WTC11 (cell line): ENCODE measurements at places on chromosomes 11 and 22.

DNA sequence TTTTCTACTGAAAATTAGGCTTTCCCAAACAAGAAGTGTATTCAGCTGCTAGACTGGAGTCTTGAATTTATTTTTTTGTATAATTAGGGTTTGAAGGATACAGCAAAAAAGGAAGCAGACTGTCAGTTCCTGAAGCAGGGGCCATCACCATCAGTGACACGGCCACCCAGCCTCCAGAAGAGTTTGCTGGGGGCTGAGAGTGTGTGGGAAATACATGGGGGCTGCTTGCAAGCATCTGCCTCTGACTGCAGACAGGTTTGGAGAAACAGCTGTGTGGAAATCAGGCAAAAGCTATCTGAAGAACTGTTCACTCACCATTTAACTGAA is 23.0 kb downstream of the FZD4 start:
- no peak for DNase-seq

DNA sequence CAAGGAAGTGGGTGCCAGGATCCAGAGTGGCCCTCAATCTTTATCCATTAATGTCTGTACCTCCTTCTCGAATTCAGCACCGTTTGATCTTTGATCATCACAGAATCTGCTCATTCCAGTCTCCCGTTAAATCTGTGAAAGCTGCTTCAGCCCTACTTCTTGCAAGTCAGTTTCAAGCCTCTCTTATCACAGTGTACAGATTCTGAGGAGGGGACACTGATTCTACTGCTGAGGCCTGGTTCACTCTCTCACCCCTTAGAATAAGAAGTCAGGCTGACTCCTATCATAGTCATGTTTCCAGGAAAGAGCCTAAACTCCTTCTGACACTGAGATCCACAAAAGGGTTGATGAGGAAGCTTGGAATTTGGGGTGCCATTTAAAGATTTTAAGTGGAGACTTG is 39.0 kb downstream of the MAML2 start:
- DNase-seq, result no peak

DNA sequence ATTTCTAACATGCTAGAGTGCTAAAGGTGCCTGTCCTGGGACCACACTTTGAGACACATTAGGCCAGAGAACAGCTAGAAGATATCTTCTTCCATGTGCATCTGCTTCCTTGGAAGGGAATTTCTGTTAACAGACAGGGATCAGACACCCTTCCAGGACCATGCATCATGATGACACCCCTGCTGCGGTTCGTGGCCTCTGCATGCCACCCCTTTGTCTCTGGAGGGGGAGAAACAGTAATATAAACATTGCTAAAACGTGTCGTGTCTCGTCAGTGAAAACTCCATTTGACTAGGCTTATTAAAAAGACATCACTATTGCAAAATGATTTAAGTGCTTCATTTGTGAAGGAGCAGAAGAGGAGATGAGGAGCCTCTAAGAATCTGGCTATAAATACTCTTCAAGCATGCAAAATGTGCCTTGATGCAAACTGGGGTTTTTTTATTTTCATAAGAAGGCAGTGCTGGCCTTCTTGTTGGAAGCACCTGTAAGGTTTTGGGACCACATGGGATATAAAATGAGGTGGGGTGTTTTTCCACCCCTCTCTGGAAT is 141.6 kb downstream of the MYO18B start:
- DNase-seq, result no peak

DNA sequence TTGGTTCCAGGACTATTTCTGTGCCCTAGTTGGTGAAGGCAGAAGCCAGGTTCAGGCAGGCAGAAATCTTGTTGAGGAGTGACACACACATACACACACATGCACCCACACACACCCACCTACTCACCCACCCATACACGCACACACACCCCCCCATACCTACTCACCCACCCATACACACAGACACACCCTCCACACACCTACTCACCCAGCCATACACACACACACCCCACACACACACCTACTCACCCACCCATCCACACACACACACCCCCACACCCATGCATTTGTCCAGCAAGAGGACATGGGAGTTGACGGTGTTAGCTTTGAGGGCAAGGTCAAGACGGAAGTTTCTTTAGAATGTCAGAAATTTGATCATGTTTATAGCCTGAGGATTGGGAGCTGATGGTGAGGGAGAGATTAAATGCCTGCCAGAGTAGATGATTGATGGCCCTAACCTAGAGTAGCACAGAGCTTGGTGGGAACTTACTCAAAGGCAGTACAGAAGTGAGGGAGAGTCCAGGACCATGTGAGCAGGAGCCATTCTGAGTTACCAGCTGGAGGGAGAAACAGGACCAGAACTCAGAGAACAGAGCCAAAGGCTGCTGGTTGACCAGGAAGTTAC is 68.9 kb downstream of the CYB5R2 start:
- DNase-seq, result no peak

- DNase-seq, result no peak
Measured at GRCh38 chr11:14376920-14377319, 17.9 kb upstream of the RRAS2 start.

GRCh38 chr11:119222308-119222707 is 16.2 kb downstream of the CBL start:
- DNase-seq, result no peak

DNA sequence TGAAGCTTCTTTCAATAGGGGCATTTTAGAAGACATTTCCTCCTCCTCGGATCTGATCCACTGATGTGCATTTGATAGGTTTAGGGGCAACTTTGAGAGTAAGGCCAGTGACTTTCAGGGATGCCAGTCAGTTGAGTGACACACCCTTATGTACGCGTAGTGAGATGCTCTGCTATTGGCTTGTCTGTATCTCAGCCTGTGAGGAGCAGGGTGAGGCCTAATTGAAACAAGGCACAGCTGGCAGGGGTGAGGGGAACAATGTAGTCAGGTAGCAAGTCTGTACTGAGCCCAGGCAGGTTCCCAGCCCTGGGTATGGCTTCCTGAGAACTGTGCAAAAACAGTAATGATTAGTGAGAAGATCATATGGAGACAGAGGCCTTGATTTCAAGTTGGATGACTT is 61.5 kb downstream of the STIM1 start:
- no peak for DNase-seq

DNA sequence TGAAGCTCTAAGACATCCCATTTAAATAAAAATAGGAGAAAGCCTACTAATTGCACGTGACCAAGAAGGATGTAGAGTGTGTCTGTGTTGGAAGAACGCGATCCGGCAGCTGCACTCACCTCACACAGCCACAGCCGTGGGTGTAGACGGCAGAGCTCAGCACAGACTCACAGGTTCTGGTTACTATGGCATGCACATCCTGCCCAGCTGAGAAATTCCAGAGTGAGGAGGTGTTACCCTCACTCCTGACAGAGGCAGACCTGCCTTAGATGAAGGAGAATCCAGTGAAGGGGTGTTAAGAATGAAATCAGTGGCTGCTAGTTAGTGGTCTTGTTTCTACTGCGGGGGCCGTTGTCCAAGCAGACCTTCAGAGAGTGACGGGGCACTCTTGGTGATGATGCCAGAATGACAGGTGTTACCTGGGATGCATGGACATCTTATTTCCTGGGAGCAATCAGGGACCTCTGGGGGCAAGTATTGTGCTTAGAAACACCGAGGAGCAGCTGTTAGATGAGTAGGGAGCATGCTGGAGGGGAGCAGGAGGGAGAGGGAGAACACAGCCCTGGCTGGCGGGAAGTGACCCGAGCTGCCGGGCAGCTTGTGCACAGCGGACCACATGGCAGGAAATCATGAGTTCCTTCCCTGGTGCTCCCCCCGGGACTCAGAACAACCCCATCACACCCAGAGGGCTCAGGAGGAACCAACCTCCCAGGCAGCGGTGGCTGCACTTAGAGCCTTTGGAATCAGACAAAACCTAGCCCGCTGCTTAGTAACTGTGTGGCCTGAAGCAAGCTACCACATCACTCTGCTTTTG is 12.3 kb downstream of the KCNJ5 start:
- DNase-seq, result no peak

DNA sequence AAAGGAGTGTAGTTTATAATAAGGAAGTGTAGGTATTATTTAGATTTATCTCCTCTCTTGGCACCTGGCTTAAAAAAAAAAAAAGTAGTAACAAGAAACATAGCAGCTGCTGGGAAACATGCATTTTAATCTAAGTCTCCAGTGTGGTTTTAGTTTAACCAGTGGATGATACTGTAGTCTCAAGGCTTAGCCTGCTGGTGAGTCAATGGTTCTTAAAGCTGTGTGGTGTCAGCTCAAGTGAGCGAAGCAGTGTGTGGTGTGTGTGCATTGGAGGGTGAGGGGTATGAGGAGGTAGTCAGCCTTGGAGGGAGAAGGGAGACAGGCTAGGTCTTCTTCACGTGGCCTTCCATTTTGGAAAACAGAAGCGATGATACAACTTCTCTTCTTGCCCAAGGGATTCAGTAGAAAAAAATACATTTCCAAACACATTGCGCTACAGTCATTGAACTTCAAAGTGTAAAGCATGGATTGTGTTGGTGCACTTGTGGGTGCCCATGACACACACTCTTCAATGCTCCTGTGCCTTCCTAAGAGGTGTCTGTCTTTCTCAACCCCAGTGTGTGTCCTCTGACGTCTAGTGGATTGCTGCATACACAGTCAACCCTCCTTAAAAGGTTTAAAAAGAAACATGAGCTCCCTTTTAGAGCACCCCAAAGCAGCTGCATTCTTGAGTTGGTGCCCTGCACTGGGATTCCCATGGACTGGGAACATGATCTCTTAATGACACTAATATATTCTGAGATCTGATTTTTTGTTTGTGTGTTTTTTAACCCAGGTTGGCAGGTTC is 40.1 kb downstream of the ZBTB16 start:
- no peak for DNase-seq

DNA sequence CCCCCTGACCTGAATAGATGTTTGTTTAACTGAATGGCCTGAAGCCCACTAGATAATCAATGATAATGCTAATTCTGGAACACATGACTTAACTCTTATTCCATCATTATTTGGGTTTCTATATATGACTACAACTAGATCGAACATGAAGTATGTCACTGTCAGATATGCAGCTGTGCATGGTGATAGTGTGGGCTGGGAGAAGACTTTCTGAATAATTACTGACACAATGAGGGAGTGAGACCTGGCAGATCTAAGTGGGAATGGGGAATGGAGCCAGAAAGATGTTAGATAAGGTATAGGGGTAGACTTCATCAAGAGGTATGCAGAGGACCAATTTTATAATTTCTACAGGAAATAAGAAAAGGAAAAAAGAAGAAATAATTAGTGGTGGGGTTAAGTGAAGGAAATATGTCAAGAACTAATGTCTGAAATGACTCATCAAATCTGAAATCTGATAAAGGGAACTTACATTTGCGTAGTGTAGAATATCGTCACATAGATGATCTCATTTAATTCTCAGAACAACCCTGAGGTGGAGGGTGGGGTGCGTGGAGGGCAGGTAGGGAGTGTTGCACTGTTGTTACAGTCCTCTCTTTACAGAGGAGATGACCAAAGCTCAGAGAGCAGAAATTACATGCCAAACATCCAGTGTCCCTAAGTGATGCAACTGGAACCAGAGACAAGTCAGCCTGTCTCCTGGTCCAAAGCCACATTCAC is 68.2 kb upstream of the EED start:
- DNase-seq, result no peak

- no peak for DNase-seq
Measured at GRCh38 chr11:11524436-11525061, 97.3 kb downstream of the GALNT18 start.

DNA sequence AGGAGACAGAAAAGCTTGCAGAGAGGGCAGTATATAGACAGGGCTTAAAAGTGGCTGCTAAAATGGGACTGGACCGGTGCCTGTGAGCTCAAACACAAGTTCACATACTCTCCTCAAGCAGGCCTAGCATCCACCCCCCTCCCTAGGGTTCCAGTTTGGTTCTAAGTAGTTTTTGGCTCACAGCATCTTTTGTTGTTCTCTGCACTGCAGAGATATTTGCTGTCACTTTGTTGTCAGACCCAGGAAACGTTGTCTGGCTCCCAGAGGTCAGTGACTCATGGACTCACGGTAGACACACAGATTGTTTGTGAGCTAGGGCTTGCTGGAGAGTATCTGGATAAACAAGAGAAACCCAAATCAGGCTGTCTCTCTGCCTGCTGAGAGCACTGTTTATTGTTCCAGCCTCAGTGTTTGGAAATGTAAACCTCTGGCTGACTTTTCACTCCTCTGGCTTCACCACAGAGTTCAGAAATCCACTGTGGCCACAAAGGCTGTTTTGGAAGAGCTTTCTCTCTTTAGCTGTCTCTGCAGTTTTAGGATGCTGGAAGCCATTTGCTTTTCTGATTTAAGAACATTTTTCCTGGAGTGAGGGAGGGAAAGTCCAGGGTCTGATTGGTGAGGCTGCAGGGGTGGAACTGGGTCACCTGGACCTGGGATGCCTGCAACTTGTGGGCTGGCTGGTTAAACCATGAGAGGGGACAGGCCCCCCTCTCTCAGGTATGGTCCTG is 303.7 kb upstream of the PLET1 start:
- DNase-seq, result no peak

GRCh38 chr22:19105867-19106802 is 16.1 kb downstream of the DGCR2 start:
- DNase-seq, result peak; percentile 45

- no peak for DNase-seq
Measured at GRCh38 chr22:43198936-43199335, 12.0 kb upstream of the TTLL12 start.

DNA sequence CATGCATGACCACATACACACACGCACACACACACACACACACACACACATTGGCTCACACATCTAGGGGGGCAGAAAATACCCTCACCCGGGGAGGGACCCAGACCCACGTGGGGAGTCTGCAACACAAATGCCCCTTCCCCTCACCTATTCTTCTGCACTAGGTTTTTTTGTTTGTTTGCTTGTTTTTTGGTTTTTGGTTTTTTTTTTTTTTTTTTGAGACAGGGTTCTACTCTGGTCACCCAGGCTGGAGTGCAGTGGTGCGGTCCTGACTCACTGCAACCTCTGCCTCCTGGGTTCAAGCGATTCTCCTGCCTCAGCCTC is 28.4 kb downstream of the WEE1 start:
- DNase-seq, result no peak

DNA sequence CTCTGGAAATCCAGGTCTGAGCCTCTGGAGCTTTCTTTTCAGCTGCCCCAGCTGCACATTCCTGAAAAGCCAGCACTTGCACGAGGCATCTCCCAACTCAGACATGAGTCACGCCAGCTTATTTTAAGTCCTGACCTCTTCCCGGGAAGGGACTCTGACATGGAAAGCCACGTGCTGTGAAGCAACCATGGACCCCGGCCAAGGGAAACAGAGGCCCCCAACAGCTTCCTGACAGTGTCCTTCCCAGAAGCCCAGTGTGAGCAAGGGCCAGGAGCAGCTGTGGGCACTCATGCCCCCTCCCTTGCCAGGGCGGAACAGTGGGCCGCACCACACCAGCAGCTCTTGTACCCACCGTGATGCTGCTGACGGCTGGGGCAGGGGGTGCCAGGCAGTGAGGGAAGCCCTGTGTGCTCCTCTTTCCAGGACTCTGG is 118.8 kb upstream of the CADM1 start:
- DNase-seq, result no peak

DNA sequence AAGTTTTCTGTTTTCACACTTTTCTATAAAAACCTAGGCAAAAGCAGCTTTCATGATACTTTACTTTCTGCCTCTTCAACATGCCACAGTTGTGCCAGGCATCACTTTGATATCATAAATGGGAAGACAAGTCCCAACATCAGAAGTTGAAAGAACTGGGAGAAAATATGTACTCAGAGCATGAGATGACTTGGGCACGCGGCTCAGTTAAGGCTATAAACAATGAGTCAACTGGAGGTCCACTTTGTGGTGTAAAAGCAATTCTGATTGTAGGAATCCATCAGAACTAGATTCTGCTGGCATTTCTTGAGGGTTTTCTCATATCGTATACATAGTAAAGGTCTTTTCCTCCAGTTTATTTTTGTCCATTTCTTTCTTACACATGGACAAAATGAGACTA is 109.7 kb upstream of the USP47 start:
- no peak for DNase-seq

GRCh38 chr11:4480577-4481239 is 1.7 kb upstream of the OR52K1 start:
- no peak for DNase-seq
